Activated T-helper 1 cell treated with Interleukin-2 at 50 U/mL for 16 hours (primary cell): ENCODE measurements at places on chromosomes 4 and X.

DNA sequence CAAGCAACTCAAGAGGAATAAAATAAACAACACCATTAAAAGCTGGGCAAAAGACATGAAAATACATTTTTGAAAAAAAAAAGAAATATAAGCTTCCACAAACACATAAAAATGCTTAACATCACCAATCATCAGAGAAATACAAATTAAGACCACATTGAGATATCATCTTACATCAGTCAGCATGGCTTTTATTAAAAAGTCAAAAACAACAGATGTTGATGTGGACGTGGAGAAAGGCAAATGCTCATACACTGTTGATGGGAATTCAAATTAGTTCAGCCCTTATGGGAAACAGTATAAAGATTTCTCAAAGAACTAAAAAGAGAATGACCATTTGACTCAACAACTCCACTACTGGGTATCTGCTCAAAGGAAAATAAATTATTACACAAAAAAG, 59.6 kb downstream of the STK32B start:
- no peak for DNase-seq

- no peak for DNase-seq
Measured at GRCh38 chr4:84565951-84566350, 17.0 kb upstream of the CDS1 start.

GRCh38 chr4:162791226-162791625, 375.5 kb downstream of the NAF1 start:
- no peak for DNase-seq

DNA sequence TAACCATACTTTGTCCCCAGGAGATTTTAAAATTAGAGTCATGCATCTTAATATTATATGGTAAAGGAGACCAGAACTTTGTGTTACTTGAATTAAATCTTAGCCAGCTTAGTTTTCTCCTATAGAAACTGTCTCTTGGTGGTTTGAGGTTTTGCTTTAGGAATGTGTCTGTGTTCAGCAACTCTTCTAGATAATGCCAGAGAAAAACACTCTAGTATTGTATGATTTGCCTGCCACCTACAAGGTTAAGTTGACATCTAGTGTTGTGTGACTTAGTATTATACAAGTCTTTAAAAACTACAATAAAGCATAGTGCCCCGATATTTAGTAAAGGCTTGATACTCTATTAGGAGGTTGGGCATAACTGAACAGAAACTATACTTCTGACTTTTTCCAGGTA, 2.1 kb downstream of the UGT8 start:
- DNase-seq, result no peak

DNA sequence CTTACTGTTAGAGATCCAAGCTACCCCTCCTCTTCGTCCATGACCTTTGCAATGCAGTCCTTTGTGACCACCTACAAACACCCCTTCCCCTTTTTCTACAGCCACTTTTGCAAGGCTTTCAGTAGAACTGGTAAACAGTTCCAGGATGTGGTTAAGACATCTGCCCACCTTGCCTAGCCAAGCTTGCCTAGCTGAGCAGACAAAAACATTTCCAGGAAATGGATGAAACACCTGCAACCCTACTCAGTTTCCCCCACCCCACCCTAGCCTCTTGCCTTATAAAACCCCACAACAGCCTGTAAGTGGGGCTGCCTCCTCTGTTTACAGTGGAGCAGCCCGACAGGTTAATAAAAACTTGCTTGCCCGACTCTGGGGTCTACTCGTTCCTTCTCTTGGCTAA, 133.8 kb downstream of the ZC4H2 start:
- DNase-seq, result no peak

DNA sequence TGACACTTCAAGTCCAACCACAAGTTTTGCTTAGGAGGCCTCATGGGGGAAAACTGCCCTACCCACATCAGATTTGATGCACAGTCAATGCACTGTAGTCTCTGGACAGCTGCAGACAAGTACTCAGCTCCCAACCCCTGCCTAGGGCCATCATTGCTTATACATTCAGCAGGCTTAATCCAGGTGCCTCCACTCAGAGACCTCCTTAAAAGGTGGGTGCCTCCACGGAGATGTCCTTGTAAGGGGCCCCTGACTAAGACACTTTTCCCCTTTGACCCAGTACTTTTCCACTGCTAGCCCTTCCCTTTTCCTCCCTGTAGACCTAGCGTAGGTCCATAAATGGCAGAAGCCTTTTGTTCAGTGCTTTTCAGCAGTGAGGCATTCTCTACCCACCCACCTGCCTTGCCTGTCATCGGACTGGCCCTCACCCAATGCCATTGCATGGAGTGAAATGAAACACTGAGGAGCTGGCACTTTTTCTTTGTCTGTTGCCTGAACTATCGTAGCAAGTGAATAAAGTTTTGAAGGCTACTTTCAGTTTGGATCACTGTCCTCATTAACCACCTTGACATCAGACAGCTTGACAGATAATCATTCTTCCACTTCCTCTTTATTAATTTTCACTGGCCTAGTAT, 23.8 kb upstream of the PLK4 start:
- no peak for DNase-seq
